ENCODE measurements at places on chromosomes 2 and 18. TPM values are rescaled to one million over a fixed set of nuclear protein-coding genes. Genes with fewer than 3 reads are reported as not detected.

DNA sequence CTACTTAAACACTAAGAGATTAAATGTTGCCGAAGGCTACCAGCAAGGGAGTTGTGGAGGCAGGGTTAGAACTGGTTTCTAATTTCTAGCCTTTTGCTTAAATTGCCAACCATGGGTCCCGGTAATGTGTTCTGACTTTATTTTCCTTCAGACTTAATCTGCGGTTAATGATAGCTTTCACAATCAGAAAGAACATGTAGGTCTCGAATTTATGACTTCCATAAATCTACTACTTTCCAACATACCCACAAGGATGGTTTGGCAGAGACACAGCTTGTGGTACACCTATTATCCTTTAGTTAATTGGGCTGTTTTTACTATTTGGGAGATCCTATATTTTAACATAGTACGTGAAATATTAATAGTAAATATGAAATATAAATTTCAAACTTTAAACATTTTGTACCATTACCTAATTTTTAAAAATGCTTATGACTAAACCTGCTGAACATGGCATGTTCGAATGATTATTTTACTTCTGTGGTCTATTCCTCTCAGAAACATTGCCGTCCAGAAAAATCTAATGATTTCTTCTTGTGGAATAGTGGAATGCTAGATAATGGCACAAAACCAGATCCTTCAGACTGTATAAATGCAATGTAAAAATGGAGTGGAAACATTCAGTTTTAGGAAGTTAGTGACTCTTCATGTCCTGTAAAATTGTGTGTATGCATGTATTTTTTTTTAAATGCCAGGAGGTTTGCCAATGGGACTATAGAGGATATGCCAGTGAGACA lies 41.3 kb downstream of the PARD3B start:
- H3K4me1 ChIP-seq, result no peaks in the 10 kb centered on the region
- DNase-seq, result no peak
- H3K27me3 ChIP-seq, result no peaks in the 10 kb centered on the region

DNA sequence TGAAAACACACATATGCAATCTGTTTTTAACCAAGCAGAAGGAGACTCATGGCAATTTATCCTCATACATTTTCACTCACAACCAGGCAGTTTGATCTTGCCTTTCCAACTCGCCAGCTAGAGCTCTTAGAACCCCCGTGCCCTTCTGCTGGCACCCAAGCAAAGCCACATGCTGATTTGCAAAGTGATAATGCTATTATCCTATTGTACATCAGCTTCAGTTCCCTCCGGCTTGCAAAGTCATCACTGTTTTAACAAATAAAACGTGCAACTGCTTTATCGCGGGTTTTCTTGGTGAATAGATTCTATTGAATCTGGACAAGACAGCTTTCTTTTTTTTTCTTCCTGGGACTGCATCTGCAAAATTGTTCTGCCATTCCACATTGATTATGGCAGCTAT lies 314.6 kb downstream of the LNPK start:
- H3K4me3 ChIP-seq, result no peak overlapping the region
- DNase-seq, result no peak
- no peaks in the 10 kb centered on the region for H3K4me1 ChIP-seq
- H3K27ac ChIP-seq, result no peak overlapping the region
- H3K36me3 ChIP-seq, result no peaks in the 10 kb centered on the region
- peaks cover 4% of the 10 kb centered on the region for H3K27me3 ChIP-seq

GRCh38 chr2:80655265-80655664 lies 350.7 kb upstream of the LRRTM1 start:
- H3K36me3 ChIP-seq, result no peaks in the 10 kb centered on the region
- H3K27ac ChIP-seq, result no peak overlapping the region
- H3K27me3 ChIP-seq, result no peaks in the 10 kb centered on the region

- H3K27ac ChIP-seq, result no peak overlapping the region
- no peaks in the 10 kb centered on the region for H3K4me1 ChIP-seq
Measured at GRCh38 chr18:24734058-24734457, 273.6 kb downstream of the HRH4 start.

GRCh38 chr2:226169751-226170581 lies 629.7 kb downstream of the IRS1 start:
- no peaks in the 10 kb centered on the region for H3K27me3 ChIP-seq
- no peaks in the 10 kb centered on the region for H3K4me1 ChIP-seq
- no peaks in the 10 kb centered on the region for H3K36me3 ChIP-seq
- no peak overlapping the region for H3K27ac ChIP-seq

DNA sequence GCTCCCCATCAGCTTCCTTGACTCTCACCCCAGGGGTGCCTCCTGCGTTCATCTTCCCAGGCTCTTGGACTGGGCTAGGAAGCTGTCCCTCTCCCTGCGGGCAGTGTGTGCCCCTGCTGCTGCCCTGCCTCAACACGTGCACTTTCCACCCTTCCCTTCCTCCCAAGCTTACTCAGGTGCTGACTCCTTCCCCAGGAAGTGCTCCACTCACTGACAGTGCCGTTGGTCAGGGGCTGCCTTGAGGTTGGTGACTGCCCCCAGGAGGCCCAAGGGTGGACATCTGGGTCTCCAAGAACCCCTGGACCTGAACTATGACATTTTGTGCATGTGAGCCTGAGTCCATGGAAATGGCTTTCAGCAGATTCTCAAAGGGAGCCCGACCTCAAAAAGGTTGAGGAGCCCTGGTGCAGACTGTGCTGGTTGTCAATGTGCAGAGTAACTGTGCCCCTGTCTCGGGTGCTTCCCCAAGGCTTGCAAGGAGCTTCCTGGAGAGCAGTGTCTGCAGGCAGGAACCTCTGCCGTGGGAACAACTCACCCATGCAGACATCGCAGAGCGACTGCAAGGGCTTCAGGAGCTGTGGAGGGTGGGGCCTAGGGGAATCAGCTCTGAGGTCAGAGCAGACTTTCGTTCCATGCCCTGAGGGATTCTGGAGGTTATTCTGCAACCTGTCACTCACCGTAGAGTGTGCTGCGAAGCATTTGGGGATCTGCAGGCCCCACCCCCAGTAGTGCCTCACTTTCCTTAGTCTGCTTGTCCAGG lies 116.5 kb upstream of the MCFD2 start:
- H3K36me3 ChIP-seq, result no peaks in the 10 kb centered on the region
- no peaks in the 10 kb centered on the region for H3K27me3 ChIP-seq
- H3K4me3 ChIP-seq, result no peak overlapping the region
- no peak for DNase-seq
- peaks cover 64% of the 10 kb centered on the region for H3K4me1 ChIP-seq

DNA sequence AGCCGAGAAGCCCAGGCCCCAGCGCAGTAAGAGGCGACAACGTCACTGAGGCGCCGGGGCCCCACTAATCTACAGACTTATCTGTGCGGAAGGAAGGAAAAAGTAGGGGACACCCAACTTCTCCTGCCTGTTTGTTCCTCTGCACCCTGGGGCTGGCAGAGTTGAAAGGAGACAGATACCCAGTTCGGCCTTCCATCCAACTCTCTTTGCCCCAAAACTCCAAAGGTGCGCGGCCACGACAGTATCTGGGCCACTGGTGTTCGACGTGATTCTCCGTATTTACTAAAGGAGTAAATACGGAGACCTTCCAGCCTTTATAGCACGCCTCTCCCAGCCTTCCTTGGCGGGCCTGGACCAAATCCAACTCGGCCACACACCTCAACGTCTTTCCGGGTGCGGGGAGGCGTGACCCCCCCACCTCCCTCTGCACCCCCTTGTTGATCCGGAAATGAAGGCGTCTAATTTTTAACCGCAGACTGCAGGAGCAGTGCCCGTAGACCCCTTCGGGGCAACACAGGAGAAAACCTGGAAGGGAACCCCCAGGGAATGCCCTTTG lies 1.6 kb downstream of the SMAD7 start:
- H3K27me3 ChIP-seq, result no peaks in the 10 kb centered on the region
- H3K4me1 ChIP-seq, result peaks cover 29% of the 10 kb centered on the region

DNA sequence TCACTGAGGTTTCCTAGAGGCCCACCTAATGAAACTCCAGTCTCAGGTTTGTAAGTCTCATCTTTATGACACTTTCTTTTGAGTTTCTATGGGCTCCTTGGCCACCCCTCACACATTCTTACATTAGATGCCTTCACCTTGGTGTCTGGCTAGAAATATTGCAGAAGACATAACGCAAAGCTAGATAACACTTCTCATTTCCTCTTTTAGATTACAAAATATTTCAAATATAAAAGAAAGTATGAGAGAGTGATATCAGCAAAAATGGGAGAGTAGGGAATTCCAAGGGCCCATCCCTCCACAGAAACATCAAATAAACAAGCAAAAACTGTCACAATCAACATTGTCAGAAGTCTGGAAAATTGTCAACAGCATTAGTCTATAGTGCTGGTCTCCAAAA lies 43.3 kb upstream of the ZCCHC2 start:
- DNase-seq, result no peak
- no peak overlapping the region for H3K4me3 ChIP-seq
- H3K36me3 ChIP-seq, result no peaks in the 10 kb centered on the region
- H3K27ac ChIP-seq, result no peak overlapping the region
- H3K4me1 ChIP-seq, result no peaks in the 10 kb centered on the region

ANKRD53 gene
- total RNA-seq, result not detected

MAPRE3 gene
- total RNA-seq, result 11.6 TPM
